ENCODE measurements at places on chromosomes 3 and 15.

DNA sequence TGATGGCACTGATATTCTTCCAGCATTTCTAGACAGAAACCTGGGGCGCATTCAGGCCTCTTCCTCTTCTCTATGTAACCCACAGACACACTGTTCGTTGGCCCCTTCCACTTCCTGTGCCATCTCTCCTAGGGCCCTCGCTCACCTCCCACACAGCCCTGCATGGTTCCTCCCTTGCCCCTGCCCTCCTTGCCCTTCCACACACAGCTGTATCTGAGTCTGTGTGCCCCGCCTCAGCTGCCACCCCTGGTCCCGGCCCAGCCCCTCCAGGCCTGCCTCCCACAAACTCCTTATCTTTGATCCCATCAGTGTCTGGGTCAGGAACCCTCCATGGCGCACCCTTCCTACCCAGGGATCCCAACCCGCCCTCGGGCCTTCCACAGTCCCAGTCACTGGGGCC lies 37.9 kb downstream of the RAB6B start:
- no peak for DNase-seq

GRCh38 chr15:96115642-96116041 lies 214.9 kb upstream of the NR2F2 start:
- DNase-seq, result no peak

GRCh38 chr15:41631880-41632470 lies 28.2 kb upstream of the MGA start:
- DNase-seq, result no peak

GRCh38 chr3:184375747-184376461 lies 2.1 kb downstream of the THPO start:
- no peak for DNase-seq
